ENCODE measurements at places on chromosomes 13 and 19.

DNA sequence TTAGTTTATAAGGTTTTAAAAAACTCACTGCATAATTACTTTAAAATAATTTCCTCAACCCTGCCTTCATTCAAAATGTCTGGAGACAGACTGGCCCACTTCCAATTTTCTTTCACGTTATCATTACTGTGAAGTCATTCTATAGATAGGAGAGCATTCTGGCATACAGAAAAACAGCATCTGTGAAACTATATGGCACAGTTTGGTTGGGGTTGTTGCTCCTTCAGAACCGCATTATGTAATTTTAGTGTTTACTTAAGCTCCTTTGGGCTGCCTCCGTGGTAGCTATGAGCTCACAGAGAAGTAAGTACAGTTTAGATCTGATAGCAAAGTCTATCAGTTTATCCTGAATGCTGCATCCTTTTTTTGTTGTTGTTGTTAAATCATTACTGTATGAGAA is 104.3 kb downstream of the KCNRG start:
- H3K4me1 ChIP-seq, result peaks cover 19% of the 10 kb centered on the region
- no peaks in the 10 kb centered on the region for H3K36me3 ChIP-seq
- no peak overlapping the region for H3K4me3 ChIP-seq
- H3K27me3 ChIP-seq, result peaks cover 28% of the 10 kb centered on the region
- H3K27ac ChIP-seq, result no peak overlapping the region
- no peak for DNase-seq

- H3K27ac ChIP-seq, result no peak overlapping the region
- no peak for DNase-seq
- peaks cover 4% of the 10 kb centered on the region for H3K36me3 ChIP-seq
- H3K4me3 ChIP-seq, result no peak overlapping the region
- H3K27me3 ChIP-seq, result no peaks in the 10 kb centered on the region
Measured at GRCh38 chr19:6226012-6226411, 53.8 kb downstream of the MLLT1 start.

GRCh38 chr13:30294004-30294403 is 13.3 kb downstream of the KATNAL1 start:
- no peak overlapping the region for H3K27ac ChIP-seq
- no peak overlapping the region for H3K4me3 ChIP-seq
- H3K4me1 ChIP-seq, result peaks cover 30% of the 10 kb centered on the region
- H3K27me3 ChIP-seq, result no peaks in the 10 kb centered on the region

DNA sequence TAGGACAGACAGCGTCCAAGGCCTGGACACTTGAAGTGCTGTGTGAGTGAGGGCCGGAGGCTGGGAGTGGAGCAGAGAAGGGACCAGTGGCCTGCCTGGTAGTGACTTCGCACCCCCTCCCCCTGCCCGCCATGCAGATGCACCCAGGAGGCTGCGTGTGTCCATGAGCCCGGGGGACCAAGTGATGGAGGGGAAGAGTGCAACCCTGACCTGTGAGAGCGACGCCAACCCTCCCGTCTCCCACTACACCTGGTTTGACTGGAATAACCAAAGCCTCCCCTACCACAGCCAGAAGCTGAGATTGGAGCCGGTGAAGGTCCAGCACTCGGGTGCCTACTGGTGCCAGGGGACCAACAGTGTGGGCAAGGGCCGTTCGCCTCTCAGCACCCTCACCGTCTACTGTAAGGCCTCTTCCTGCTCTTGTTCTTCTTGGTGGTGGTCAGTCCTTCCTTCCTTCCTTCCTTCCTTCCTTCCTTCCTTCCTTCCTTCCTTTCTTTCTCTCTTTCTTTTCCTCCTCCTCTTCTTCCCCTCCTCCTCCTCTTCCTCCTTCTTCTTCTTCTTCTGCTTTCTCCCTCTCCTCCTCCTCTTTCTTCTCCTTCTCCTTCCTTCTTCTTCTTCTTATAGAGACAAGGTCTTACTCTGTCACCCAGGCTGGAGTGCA is 6.0 kb upstream of the FFAR1 start:
- no peak for DNase-seq
- H3K27ac ChIP-seq, result no peak overlapping the region
- H3K36me3 ChIP-seq, result no peaks in the 10 kb centered on the region
- no peaks in the 10 kb centered on the region for H3K4me1 ChIP-seq
- H3K27me3 ChIP-seq, result peaks cover 16% of the 10 kb centered on the region

DNA sequence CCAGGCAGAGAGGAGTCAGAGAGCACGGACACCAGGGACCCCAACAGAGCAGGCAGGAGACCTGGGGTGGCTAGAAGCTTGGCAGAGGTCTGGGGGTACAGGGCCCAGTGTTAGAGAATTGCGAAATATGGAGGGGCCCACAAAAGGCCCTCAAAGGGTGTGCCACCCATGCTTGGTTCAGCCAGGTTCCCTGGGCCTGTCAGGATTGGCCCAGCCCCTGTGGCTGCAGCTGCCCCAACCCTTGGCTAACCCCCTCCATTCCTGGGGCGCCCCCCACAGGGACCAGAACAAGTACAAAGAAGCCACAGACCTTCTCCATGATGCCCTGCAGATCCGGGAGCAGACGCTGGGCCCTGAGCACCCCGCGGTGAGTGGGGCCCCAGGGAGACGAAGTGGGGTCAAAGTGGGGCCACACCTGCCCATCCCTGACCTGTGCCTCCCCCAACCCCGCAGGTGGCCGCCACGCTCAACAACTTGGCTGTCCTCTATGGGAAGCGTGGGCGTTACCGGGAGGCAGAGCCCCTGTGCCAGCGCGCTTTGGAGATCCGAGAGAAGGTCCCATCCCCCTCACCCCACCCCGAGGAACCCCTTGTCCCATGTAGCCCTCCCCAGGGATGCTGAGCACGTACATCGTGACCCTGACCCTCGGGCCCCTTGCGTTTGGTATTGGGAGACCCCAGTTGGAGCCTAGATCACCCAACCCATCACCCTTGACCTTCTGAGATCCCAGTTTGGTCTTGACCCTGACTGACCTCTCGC is 8.0 kb downstream of the KLC3 start:
- no peak overlapping the region for H3K4me3 ChIP-seq
- H3K36me3 ChIP-seq, result peaks cover 3% of the 10 kb centered on the region
- no peak for DNase-seq
- peak overlapping the region; percentile 27 for H3K27ac ChIP-seq

GRCh38 chr19:5558101-5558621 is 9.6 kb downstream of the TINCR start:
- no peak overlapping the region for H3K27ac ChIP-seq
- no peak overlapping the region for H3K4me3 ChIP-seq
- DNase-seq, result no peak
- H3K27me3 ChIP-seq, result peaks cover 6% of the 10 kb centered on the region
- H3K36me3 ChIP-seq, result no peaks in the 10 kb centered on the region
- H3K4me1 ChIP-seq, result peaks cover 3% of the 10 kb centered on the region

DNA sequence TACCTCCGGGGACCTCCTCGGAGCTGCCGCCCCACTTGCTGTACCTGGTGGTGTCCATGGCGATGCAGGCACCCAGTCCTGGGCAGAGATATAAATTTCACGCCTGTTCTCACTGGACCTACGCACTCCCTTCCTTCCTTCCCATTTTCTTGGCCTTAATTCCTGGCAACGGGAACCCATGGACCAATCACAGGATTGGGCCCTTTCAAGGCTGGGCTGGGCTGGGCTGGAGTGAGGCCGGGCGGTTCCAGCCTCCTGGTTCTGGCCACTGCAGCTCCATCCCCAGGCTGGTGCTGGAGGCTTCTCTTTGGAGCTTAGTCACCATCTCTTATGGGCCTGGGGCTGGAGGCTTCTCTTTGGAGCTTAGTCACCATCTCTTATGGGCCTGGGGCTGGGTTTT is at the start of gene CLEC4G:
Gene CLEC4G (minus strand): TSS at position 66 of the 400 bp plus-strand sequence. CDS start 8 bp downstream, at position 58.
- no peaks in the 10 kb centered on the region for H3K4me1 ChIP-seq
- H3K36me3 ChIP-seq, result no peaks in the 10 kb centered on the region
- no peak within 1 kb of the TSS for H3K27ac ChIP-seq
- DNase-seq, result no peak
- peaks cover 93% of the 10 kb centered on the region for H3K27me3 ChIP-seq
- H3K4me3 ChIP-seq, result no peak within 1 kb of the TSS

- H3K36me3 ChIP-seq, result no peaks in the 10 kb centered on the region
- no peak overlapping the region for H3K27ac ChIP-seq
- no peak for DNase-seq
- H3K27me3 ChIP-seq, result no peaks in the 10 kb centered on the region
Measured at GRCh38 chr19:3186160-3186688, 494 bp downstream of the NCLN start.

GRCh38 chr19:9668544-9668943 is 6.4 kb downstream of the ZNF562 start:
- H3K4me1 ChIP-seq, result peaks cover 5% of the 10 kb centered on the region
- no peak for DNase-seq
- H3K27ac ChIP-seq, result no peak overlapping the region
- H3K36me3 ChIP-seq, result peaks cover 54% of the 10 kb centered on the region
- H3K27me3 ChIP-seq, result no peaks in the 10 kb centered on the region

DNA sequence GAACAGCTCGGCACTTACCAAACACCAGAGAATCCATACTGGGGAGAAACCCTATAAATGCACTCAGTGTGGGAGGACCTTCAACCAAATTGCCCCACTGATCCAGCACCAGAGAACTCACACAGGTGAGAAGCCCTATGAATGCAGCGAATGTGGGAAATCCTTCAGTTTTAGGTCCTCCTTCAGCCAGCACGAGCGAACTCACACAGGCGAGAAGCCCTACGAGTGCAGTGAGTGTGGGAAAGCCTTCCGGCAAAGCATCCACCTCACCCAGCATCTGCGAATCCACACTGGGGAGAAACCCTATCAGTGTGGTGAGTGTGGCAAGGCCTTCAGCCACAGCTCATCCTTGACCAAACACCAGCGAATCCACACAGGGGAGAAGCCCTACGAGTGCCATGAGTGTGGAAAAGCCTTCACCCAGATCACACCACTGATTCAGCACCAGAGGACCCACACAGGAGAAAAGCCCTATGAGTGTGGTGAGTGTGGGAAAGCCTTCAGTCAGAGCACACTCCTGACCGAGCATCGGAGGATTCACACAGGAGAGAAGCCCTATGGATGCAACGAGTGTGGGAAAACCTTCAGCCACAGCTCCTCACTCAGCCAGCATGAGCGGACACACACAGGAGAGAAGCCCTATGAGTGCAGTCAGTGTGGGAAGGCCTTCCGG is 8.3 kb downstream of the ZNF135 start:
- no peak overlapping the region for H3K4me3 ChIP-seq
- no peaks in the 10 kb centered on the region for H3K4me1 ChIP-seq
- no peaks in the 10 kb centered on the region for H3K27me3 ChIP-seq

GRCh38 chr13:75873494-75873893 is 237.4 kb downstream of the LMO7 start:
- H3K36me3 ChIP-seq, result no peaks in the 10 kb centered on the region
- H3K27ac ChIP-seq, result no peak overlapping the region
- no peaks in the 10 kb centered on the region for H3K27me3 ChIP-seq
- peaks cover 19% of the 10 kb centered on the region for H3K4me1 ChIP-seq
- H3K4me3 ChIP-seq, result no peak overlapping the region

DNA sequence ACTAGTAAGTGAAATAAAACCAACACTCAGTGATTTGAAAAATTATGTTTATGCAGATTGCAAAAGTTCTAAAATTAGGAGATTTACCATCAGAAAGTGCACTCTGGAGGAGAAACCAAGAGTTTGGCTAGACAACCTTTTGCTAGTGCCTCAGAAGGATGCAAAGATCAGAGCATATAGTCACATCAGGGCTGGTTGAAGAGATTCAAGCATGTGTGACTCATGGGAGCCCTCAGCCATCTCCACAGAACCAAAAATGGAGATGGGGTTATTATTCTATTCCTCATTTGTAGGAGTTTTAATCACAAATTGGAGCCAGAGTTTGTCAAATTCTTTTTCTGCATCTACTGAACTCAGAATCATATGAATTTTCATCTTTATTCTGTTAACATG is 32.9 kb upstream of the OXGR1 start:
- H3K27ac ChIP-seq, result no peak overlapping the region
- H3K4me1 ChIP-seq, result no peaks in the 10 kb centered on the region
- no peaks in the 10 kb centered on the region for H3K36me3 ChIP-seq

- no peaks in the 10 kb centered on the region for H3K27me3 ChIP-seq
- H3K4me3 ChIP-seq, result no peak overlapping the region
- no peak overlapping the region for H3K27ac ChIP-seq
- no peak for DNase-seq
- H3K4me1 ChIP-seq, result peaks cover 5% of the 10 kb centered on the region
Measured at GRCh38 chr13:86098511-86098910, 299.3 kb upstream of the SLITRK6 start.

- peaks cover 4% of the 10 kb centered on the region for H3K36me3 ChIP-seq
- H3K4me3 ChIP-seq, result no peak overlapping the region
- no peak for DNase-seq
- H3K27me3 ChIP-seq, result no peaks in the 10 kb centered on the region
Measured at GRCh38 chr13:63731896-63732295, 2316.2 kb upstream of the PCDH20 start.

DNA sequence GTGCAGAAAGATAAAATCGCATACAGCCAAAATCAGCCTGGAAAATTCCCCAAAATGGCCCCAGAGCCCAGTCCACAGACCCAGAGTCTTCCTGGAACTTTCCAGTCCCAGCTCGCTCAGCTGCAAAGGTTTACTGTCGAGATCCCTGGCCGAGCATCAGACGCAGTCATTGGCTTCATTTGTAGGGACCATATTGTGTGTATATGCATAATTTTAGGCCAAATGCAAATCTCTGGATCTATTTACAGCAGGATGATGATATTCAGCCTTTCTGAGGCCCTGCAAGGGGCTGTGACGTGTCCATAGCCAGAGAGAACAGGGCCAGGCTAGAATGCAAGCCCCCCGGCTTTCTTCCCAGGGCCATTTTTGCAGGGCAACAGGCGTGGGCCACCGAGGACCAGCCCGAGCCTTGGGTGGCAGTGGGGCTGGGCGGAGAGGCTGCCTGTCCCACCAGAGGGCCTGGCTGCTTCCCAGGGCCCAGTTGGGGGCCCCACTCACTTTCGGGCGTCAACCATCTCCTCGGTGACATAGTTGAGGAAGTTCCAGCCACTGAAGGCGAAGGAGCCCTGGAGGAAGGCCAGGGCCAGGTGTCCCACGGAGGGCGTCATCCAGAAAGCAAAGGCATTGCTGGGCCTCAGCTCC is 13.7 kb downstream of the SLC7A10 start:
- no peaks in the 10 kb centered on the region for H3K36me3 ChIP-seq
- H3K27ac ChIP-seq, result no peak overlapping the region
- H3K27me3 ChIP-seq, result no peaks in the 10 kb centered on the region
- H3K4me3 ChIP-seq, result no peak overlapping the region
- peaks cover 6% of the 10 kb centered on the region for H3K4me1 ChIP-seq

DNA sequence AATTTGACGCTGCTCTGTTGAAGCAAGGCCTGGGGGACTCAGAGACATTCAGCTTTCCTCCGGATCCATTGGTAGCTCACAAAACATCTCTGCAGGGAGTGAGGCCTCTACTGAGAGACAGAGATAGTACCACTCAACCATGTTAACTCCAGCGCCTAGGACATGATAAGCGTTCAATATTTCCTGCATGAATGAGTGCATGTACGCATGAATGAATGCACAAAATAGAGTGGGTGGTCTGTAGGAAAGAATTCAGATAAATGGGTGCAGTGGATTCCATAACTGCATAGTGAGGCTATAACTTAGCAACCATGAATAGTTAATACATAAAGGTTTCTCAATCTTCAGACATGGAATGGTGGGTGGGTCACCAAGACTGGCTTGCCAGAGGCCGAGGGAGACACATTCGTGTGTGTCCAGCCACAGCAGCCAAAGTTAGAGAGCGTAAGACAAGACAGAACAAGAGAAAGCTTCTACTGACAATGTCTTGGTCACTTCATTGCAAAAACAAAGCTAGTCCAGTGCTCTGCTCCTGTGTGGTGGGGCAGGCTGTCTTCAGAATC is 36.3 kb upstream of the RCBTB2 start:
- peak overlapping the region; percentile 47 for H3K27ac ChIP-seq
- no peaks in the 10 kb centered on the region for H3K27me3 ChIP-seq
- DNase-seq, result no peak
- H3K4me1 ChIP-seq, result peaks cover 36% of the 10 kb centered on the region
- H3K4me3 ChIP-seq, result no peak overlapping the region

GRCh38 chr13:68872338-68872737 is 1235.3 kb upstream of the ATXN8OS start:
- peaks cover 3% of the 10 kb centered on the region for H3K36me3 ChIP-seq
- no peak overlapping the region for H3K4me3 ChIP-seq
- H3K27me3 ChIP-seq, result no peaks in the 10 kb centered on the region

Measured in neural crest cell (in vitro differentiated cells).